ENCODE measurements at places on chromosomes 5 and 9.

DNA sequence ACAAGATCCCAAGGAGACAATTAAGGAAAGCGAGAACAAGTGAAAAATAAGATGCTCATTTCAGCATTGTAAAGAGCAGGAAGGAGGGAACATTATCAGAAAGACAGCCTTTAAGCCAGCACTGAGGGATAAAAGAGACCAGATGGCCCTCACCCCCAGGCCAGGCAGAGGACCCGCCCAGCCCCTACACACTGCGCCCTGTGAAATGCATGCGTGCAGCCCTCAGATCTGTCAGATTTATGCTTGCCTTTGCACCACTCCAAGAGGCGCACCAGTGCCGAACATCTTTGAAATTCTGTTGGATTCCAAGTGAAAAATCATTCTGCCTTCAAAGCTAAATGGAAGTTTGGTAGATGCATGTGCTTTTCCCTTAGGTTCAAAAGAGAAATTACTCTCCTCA lies 378.0 kb downstream of the MLLT3 start:
- no peak for DNase-seq

DNA sequence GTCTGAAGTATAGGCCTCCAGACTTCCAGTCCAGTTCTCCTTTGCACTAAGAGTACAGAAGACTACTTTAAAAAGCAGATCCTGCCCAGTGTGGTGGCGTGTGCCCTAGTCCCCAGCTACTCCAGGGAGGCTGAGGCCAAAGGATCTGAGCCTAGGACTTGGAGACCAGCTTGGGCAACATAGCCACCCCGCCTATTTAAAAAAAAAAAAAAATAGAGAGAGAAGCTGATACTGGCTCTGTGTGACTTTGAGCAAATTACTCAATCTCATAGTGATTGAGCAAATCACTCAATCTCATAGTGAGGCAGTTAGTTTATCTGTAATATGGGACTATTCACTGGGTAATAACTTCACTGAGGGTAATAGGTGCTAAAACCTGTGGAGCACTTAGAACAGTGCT lies 43.6 kb upstream of the KDM4C start:
- no peak for DNase-seq

DNA sequence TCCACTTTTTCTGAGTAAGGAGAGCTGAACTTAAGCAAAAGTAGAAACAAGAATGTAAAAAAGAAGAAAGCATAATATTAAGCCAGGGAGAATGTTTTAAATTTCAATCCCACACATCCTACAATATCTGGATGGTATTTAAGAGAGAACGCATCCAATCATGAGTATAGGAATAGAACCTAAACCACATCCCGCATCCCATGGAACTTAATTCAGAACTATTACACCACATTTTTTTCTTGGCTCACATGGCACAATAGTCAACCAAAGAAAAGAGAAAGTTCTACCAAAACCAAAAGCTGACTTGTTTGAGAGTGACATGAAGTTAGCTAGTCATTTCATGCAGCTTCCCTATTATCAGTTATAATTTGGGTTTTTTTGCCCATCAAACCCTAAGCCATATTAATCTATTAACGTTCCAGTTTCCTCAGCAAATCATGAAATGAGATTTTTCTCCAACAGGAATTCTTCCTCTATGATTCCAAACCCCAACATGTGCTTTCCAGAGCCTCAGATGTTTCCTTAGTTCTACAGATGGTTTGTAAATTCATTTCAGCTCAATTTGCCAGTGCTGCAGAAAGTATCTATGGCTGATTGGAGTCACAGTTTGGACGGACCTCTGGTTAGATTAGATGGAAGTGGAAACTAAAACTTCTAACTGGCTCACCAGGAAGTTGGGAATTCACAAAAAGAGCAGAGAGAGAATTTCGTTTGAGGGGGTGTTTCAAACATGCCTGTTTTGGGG lies 22.5 kb downstream of the ADAMTSL1 start:
- no peak for DNase-seq

DNA sequence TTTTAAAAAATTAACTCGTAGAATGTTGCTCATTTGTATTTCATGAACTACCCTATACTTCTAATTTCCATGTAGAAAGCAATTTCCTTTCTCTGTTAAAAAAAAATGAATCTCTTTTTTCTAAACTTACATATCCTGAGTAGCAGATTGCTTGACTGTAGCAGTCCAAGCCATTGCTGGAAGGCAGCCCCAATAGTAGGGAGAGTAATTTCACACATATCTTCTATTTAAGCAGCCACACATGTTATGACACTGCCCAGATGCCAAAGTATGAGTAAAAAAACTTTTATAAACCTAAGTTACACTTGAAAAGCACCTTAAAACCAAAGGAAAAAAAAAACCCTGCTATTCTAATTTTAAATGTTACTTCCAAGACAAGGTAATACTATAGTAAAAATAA lies 69.6 kb downstream of the FBXL17 start:
- no peak for DNase-seq

- no peak for DNase-seq
Measured at GRCh38 chr9:4324513-4324912, 24.6 kb upstream of the GLIS3 start.

DNA sequence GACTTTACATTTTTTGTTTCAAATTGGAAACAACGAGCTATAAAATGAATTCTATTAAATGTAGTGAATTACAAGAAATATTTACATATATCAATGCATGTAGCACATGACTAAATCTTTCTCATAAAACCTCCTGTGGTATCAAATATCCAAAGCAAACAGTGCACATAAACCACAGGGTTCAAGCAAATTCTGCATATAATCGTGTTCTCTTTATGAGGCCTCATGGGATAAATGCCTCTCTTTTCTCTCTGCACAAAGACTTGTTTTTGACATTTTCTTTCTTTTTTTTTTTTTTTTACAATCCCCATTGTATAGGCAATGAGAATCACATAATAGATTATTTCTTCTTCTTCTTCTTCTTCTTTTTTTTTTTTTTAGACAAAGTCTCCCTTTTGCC lies 1117.2 kb upstream of the DMAC1 start:
- no peak for DNase-seq

- DNase-seq, result no peak
Measured at GRCh38 chr5:150340614-150341255, 16.8 kb upstream of the TCOF1 start.

GRCh38 chr9:135989722-135990467 lies 28.7 kb upstream of the UBAC1 start:
- no peak for DNase-seq

- no peak for DNase-seq
Measured at GRCh38 chr5:128453121-128453520, 84.9 kb downstream of the FBN2 start.

GRCh38 chr5:5159282-5160103 lies 19.4 kb downstream of the ADAMTS16 start:
- no peak for DNase-seq

DNA sequence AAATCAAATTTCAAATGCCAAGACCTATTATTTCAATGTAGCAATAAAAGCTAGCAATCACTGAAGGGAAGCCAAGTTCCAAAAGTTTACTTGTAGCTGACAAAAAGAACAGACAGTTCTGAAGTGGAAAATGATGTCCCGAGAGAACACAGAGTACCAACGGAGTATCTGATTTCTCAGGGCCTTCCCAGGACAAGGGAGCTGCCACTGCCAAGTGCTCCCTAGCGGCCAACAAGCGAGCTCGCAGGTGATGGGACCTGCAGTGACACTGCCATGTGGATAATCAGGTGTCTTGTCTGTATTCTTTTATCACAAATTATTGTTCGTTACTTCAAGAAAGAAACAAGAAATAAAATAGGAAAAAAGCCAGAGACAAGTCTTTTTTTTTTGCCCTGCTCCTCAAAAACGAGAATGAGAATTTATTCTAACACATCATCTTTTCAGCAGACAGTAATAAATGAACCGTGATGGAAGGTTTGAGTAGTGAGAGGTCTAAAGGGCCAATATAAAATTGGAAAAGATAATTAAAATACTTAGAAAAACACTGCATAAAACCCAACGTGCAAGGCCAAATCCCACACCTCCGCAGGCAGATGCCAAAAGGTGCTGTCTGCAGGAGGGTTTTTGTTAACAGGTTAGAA lies 159.4 kb downstream of the MYO10 start:
- DNase-seq, result no peak

GRCh38 chr9:137070201-137070905 lies at the start of gene SAPCD2:
Gene SAPCD2, minus strand, starts transcription at chr9:137070557. Its CDS starts 97 bp downstream, at chr9:137070460.
- DNase-seq, result peak; percentile 91

GRCh38 chr5:167949435-167949834 lies 342.0 kb upstream of the WWC1 start:
- DNase-seq, result no peak

GRCh38 chr9:34957492-34958410 lies at the start of gene PHF24:
Gene PHF24, plus strand, starts transcription at chr9:34958285. Its CDS starts 13,014 bp downstream, at chr9:34971299.
- DNase-seq, result no peak

GRCh38 chr5:78634634-78635033 lies 13.9 kb downstream of the LHFPL2 start:
- peak; percentile 25 for DNase-seq

- DNase-seq, result no peak
Measured at GRCh38 chr5:168365581-168366081, 74.2 kb downstream of the WWC1 start.

DNA sequence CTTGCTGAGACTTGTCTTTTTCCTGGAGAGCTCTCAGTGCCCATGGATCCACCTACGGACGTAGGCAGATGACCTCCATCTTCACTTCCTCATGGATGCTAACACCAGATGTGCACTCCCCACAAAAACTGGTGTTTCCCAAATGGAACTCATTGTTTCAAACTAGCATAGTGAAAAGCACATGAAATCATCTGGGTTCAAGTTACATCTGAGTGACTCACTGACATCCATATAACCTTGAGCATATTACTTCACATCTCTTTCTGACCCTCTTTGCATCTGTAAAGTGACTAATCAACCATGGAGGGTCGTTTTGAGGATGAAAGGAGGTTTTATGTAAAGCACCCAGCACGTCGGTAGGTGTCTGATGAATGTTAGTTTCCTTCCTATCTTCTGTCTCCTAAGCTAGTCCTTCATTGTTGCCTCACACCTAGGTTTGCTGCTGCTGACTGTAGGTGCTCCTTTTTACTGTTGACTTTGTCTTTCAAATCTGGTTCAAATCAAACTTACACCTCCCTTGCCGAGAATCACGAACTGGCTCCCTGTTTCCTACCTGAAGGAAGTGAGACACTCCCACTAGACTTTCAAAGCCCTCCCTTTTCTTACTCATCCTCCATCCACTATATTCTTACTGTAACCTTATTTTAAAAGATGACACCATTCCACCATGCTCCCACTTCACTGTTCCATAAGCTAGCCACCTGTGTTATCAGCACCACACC lies 10.3 kb downstream of the OCLN start:
- DNase-seq, result peak; percentile 27

GRCh38 chr5:75510417-75510835 lies 1.0 kb downstream of the CERT1 start:
- DNase-seq, result peak; percentile 58

- no peak for DNase-seq
Measured at GRCh38 chr5:99068944-99069650, 140.3 kb upstream of the CHD1 start.

- no peak for DNase-seq
Measured at GRCh38 chr9:121808781-121809180, 157.3 kb downstream of the DAB2IP start.

- DNase-seq, result no peak
Measured at GRCh38 chr5:131928957-131929356, 16.5 kb downstream of the MEIKIN start.

DNA sequence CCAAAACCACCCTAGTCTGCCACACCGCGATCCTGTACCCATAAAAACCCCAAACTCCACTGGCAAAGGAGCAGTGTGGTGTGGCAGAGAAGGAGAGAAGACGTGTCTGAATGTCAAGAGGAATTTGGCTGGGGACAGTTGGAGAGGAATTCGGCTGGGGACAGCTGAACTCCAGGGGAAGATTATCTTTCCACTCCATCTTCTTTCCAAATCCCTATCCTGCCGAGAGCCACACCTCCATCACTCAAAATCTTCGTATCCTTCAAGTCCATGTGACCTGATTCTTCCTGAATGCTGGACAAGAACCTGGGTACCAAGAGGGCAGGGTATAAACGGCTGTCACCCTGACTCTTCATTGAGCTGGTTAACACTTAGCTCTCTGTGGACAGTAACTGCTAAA lies 448.1 kb downstream of the ARHGEF28 start:
- DNase-seq, result no peak

DNA sequence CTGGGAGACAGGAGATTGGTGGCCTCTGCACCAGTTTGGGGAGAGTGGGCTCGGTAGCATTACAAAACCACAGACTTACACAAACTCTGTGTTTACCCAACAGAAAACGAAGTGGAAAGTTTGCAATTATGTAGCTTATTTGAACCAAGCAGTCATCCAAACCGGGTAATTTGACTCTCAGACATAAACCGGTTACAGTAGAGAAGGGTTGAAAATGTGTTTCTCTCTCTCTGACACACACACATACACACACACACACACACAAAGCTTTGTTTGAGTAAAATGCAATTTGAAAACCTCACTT lies 97.1 kb upstream of the ZNF608 start:
- DNase-seq, result no peak

- DNase-seq, result peak; percentile 40
Measured at GRCh38 chr9:16870596-16871335, at the start of gene BNC2. Gene BNC2, minus strand, starts transcription at chr9:16870670. Its CDS starts 22 bp downstream, at chr9:16870648.

GRCh38 chr5:1107167-1108022 lies 4.5 kb downstream of the SLC12A7 start:
- no peak for DNase-seq

DNA sequence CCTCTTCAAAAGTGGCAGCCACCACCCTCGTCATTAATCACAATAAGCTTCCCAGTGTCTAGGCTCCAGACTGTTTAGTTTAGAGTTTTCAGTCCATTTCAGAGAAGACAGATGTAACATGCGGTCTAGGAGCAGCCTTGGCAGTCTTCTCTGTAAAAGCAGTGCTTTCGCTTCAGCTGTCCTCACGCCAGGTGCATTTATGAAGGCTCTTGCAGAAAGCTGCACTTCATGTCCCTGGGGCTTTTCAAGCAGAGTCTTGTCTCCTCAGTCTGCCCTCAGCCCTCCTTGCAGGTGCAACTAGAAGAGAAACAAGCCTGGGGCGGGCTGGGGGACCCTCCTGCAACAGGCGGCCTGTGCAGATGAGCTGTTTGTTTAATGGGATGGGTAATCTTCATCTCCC lies 281.9 kb downstream of the DRD1 start:
- no peak for DNase-seq

- no peak for DNase-seq
Measured at GRCh38 chr5:83889971-83890745, 169.5 kb upstream of the HAPLN1 start.

GRCh38 chr5:128081111-128081851 lies 2.3 kb upstream of the SLC12A2 start:
- DNase-seq, result no peak

GRCh38 chr5:126847826-126848251 lies 70.9 kb downstream of the LMNB1 start:
- peak; percentile 54 for DNase-seq

- no peak for DNase-seq
Measured at GRCh38 chr5:142319560-142320429, 5.0 kb downstream of the SPRY4 start.

- no peak for DNase-seq
Measured at GRCh38 chr5:27325513-27325912, 287.1 kb upstream of the CDH9 start.

- DNase-seq, result no peak
Measured at GRCh38 chr9:98755006-98755618, 41.2 kb downstream of the ANKS6 start.

- DNase-seq, result peak; percentile 28
Measured at GRCh38 chr5:124398460-124398859, 348.0 kb downstream of the ZNF608 start.

- no peak for DNase-seq
Measured at GRCh38 chr5:178121391-178122276, 8.3 kb downstream of the N4BP3 start.

All from dermis microvascular lymphatic vessel endothelial cell (primary cell).